Thoracic aorta (tissue), 2 donors: ENCODE measurements at places on chromosomes 6 and 20. TPM values are rescaled to one million over a fixed set of nuclear protein-coding genes. Genes with fewer than 3 reads are reported as not detected.

DNA sequence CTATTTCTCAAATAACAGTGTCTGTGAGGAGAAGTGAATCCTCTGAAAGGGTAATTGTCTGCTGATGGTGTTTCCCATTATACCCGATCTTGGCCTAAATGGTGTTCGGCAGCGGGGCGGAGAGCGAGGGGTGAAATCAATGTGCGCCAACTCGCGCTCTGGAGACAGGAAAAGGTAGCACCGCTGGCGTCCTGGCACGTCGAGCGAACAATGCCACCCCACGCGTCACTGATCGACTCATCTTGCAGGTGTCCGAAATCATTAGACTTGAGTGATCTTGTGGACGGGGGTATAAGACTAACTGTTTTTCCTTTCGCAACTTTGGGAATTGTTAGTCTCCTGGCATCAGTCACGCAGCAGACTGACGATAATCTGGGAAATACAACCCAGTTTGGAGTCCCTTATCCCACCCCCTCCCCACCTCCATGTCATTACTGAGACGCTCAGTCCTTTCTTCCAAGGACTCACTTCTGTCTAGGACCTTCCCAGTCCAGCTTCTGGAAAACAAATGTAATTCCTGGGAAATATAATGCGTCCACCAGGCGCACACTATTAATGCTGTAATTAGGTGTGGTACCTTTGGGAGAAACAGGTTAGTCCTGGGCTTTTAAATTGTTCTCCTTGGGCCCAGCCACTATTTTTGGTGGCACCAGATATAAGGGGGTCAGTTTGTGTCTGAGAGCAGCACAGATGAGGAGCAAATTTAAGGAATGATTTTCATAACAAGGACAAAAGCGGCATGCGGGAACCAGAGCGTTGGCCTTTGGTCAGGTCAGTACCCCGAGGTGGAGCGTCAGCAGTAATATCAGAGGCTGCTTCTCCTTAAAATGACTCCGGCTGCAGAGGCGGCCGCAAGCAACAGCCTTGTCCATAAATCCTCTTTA lies 2.3 kb downstream of the LINC00237 start:
- H3K27me3 ChIP-seq: peaks cover 28% of the 10 kb centered on the region
- no peak overlapping the region for H3K4me3 ChIP-seq
- peaks cover 49% of the 10 kb centered on the region for H3K4me1 ChIP-seq
- no peak for DNase-seq
- H3K36me3 ChIP-seq: no peaks in the 10 kb centered on the region

DNA sequence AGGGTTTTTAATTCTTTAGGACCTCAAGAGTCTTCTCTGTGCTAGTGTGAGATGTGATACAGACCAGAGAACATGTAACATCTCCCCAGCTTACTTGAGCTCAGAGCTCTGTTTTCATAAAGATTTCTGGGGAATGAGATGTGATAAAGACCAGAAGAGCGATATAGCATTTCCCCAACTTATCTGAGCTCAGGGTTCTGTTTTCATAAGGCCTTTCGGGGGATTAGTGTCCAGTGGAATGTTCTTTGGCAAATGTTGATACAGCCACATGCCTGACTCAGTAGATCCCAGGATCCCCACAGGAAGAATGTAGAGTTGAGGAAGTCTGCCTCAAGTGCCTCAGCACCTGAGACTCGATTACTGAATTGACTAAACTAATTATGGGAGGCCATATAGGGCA lies 18.7 kb upstream of the TOP1 start:
- no peaks in the 10 kb centered on the region for H3K36me3 ChIP-seq
- peaks cover 30% of the 10 kb centered on the region for H3K4me1 ChIP-seq
- H3K27me3 ChIP-seq: no peaks in the 10 kb centered on the region
- no peak overlapping the region for H3K4me3 ChIP-seq
- DNase-seq: no peak

- no peaks in the 10 kb centered on the region for H3K36me3 ChIP-seq
- H3K27me3 ChIP-seq: no peaks in the 10 kb centered on the region
- H3K4me1 ChIP-seq: no peaks in the 10 kb centered on the region
- H3K4me3 ChIP-seq: no peak overlapping the region
- no peak overlapping the region for H3K27ac ChIP-seq
These were observed 30.1 kb downstream of the CDYL start for GRCh38 chr6:4806337-4806725.

DNA sequence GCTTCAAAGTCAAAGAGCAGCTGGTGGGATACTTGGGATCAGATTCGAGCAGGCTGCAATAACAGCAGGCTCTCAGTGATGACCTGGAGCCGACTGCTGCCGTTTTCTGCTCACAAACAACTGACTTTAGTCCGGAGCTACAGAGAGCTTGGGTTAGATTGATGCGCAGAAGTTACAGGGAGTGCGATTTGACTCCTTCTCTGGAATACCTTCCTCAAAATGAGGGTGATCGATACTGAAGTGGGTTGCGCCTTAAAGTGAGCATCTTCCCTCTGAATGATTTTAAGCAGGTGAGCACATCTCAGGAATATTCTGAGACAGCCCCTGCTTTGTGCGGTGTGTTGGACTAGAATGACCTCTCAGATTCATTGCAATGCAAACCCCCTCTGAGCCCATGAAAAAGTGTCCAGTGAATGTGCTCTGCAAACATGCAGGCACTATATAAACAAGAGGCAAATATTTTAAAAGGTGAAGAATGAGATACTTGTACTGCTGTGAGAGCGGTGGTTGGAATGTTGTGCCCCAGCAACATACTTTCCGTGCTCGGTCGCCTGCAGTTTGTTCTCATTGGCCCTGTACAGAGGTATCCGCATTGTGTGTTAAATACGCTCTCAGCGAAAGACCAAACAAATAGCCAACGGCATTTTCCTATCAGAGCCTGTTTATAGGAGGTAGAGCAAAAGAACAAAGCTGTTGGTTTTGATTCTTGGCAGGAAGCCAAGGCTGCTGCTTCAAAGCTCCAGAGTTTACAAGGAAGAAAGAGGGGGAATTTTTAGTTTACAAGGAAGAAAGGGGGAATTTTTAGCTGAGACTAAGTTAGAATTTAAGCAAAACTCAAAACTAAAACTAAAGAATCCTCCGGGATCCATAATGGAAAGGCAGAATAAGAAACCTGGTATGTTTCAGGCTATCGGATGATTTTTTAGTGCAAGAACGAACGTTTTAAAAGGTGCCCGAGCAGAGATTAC lies 67.7 kb downstream of the PHACTR2 start:
- H3K4me1 ChIP-seq: peaks cover 27% of the 10 kb centered on the region
- peak overlapping the region; percentile 87 for H3K27ac ChIP-seq
- no peak for DNase-seq

- no peak for DNase-seq
- H3K36me3 ChIP-seq: no peaks in the 10 kb centered on the region
- H3K27ac ChIP-seq: no peak overlapping the region
- H3K27me3 ChIP-seq: no peaks in the 10 kb centered on the region
- H3K4me1 ChIP-seq: no peaks in the 10 kb centered on the region
These were observed 13.4 kb upstream of the THEMIS start for GRCh38 chr6:127914240-127914639.

- H3K36me3 ChIP-seq: no peaks in the 10 kb centered on the region
- H3K27ac ChIP-seq: no peak overlapping the region
- no peaks in the 10 kb centered on the region for H3K4me1 ChIP-seq
- no peak for DNase-seq
- H3K27me3 ChIP-seq: no peaks in the 10 kb centered on the region
These were observed 9.0 kb downstream of the CCDC167 start for GRCh38 chr6:37490536-37491170.

GRCh38 chr6:113994934-113995342 lies 24.0 kb upstream of the HDAC2 start:
- H3K27me3 ChIP-seq: no peaks in the 10 kb centered on the region
- DNase-seq: no peak
- H3K4me3 ChIP-seq: no peak overlapping the region
- peak overlapping the region; percentile 54 for H3K27ac ChIP-seq

GRCh38 chr6:164195278-164195941 lies 780.9 kb downstream of the QKI start:
- H3K27ac ChIP-seq: no peak overlapping the region
- H3K4me3 ChIP-seq: no peak overlapping the region
- DNase-seq: no peak
- H3K36me3 ChIP-seq: no peaks in the 10 kb centered on the region
- H3K4me1 ChIP-seq: no peaks in the 10 kb centered on the region

DNA sequence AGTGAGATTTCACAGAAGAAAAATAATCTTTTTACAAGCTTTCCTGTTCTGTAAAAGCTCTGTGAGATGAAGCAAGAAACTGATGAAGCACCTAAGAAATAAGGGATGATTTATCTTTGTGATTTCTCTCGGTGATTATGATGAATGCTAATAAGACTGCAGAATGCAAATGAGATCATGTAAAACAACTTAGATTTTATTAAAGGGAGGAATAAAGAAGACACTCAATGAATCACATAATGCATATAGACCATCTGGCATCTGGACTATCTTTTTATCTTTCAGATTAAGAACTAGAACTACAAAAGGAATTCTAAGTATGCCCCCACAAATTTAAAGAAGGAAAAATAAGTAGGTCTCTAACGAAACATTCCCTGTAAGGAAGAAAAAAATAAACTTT lies 361.5 kb upstream of the OPRM1 start:
- no peaks in the 10 kb centered on the region for H3K27me3 ChIP-seq
- H3K27ac ChIP-seq: no peak overlapping the region
- DNase-seq: no peak
- H3K4me3 ChIP-seq: no peak overlapping the region
- H3K36me3 ChIP-seq: no peaks in the 10 kb centered on the region
- no peaks in the 10 kb centered on the region for H3K4me1 ChIP-seq

GRCh38 chr20:29306390-29307072 lies 1950.9 kb upstream of the DEFB115 start:
- no peaks in the 10 kb centered on the region for H3K27me3 ChIP-seq
- no peak overlapping the region for H3K27ac ChIP-seq
- no peak for DNase-seq
- no peaks in the 10 kb centered on the region for H3K36me3 ChIP-seq
- no peaks in the 10 kb centered on the region for H3K4me1 ChIP-seq

GRCh38 chr6:165096868-165097267 lies 212.5 kb downstream of the C6orf118 start:
- no peaks in the 10 kb centered on the region for H3K36me3 ChIP-seq
- H3K27me3 ChIP-seq: no peaks in the 10 kb centered on the region
- H3K27ac ChIP-seq: no peak overlapping the region
- no peaks in the 10 kb centered on the region for H3K4me1 ChIP-seq
- DNase-seq: no peak

The RIPPLY2 gene
- total RNA-seq: not detected

The KCNK5 gene
- 8.6 TPM for total RNA-seq
